ENCODE measurements at places on chromosomes 5 and 9. TPM values are rescaled to one million over a fixed set of nuclear protein-coding genes. Genes with fewer than 3 reads are reported as not detected.

IFNA21 gene
- not detected for total RNA-seq

REEP2 gene
- total RNA-seq: 18.3 TPM

TOR4A gene
- 1.2 TPM for total RNA-seq

LMBRD2 gene
- 9.9 TPM for total RNA-seq

FRMD3 gene
- 0.29 TPM for total RNA-seq

TNC gene
- 75.1 TPM for total RNA-seq

STC2 gene
- 334 TPM for total RNA-seq

ADAMTS16 gene
- not detected for total RNA-seq

FOXD4L5 gene
- 0.16 TPM for total RNA-seq

LCN15 gene
- not detected for total RNA-seq

IRX2 gene
- total RNA-seq: 17.1 TPM

DNA sequence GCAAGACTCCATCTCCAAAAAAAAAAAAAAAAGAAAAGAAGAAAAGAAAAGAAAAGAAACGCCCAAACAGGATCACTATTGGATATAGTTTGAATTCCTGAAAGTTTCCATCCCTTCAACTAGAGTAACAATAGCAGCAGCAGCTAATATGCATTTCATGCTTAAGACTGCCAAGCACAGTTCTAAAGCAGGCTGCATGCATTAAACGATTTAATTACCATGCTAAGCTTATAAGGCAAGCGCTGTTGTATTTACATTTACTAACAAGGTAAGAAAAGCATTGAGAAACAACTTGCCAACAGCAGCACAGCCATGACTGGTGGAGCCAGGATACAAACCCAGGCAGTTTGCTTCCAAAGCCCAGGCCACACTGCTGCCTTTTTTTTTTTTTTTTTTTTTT is 13.0 kb downstream of the TBC1D2 start:
- H3K4me1 ChIP-seq: peaks cover 21% of the 10 kb centered on the region
- no peak overlapping the region for H3K4me3 ChIP-seq
- DNase-seq: no peak
- H3K36me3 ChIP-seq: peaks cover 14% of the 10 kb centered on the region
- H3K27me3 ChIP-seq: no peaks in the 10 kb centered on the region
- no peak overlapping the region for H3K27ac ChIP-seq

DNA sequence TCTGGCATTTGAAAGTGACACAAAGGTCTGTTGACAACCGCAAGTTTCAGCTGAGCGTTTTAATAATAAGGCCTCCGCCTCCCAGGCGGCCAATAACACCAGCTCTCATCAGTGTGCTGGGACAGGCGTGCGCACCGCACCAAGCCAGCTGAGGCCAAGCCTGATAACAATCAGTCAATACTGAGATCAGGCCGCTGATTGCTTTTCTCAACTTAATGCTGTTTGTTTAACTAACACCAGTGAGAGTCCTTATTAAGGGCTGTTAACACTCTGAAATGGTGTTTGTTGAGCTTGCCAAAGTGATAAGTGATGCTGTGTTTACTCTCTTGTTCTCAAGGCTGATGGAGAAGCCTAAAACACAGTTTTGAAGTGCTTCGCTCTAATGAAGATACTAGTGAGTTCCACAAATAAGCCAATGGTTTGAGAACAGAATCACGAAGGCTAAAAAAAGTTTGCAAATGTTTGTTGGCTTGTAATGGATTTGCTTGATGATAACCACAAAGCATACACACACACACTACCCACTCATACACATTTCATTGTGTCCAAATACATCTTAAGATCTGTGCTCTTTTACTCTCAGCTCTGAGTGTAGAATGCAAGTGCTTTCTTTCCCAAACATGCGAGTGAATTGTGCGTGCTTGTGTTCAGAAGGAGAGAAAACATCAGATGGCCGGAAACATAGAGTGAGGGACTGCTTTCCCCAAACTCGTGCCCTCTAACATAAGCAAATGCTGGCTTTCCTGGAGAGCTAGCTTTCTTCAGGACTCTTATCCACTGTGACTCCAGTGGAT is 330.4 kb upstream of the KLF4 start:
- DNase-seq: no peak
- H3K27me3 ChIP-seq: peaks cover 16% of the 10 kb centered on the region
- H3K36me3 ChIP-seq: no peaks in the 10 kb centered on the region
- H3K27ac ChIP-seq: no peak overlapping the region
- H3K4me3 ChIP-seq: no peak overlapping the region

- H3K4me3 ChIP-seq: no peak overlapping the region
- DNase-seq: no peak
- no peaks in the 10 kb centered on the region for H3K36me3 ChIP-seq
- H3K4me1 ChIP-seq: peaks cover 30% of the 10 kb centered on the region
- no peak overlapping the region for H3K27ac ChIP-seq
- no peaks in the 10 kb centered on the region for H3K27me3 ChIP-seq
These were observed 174.0 kb downstream of the NR3C1 start for GRCh38 chr5:143229426-143229895.

DNA sequence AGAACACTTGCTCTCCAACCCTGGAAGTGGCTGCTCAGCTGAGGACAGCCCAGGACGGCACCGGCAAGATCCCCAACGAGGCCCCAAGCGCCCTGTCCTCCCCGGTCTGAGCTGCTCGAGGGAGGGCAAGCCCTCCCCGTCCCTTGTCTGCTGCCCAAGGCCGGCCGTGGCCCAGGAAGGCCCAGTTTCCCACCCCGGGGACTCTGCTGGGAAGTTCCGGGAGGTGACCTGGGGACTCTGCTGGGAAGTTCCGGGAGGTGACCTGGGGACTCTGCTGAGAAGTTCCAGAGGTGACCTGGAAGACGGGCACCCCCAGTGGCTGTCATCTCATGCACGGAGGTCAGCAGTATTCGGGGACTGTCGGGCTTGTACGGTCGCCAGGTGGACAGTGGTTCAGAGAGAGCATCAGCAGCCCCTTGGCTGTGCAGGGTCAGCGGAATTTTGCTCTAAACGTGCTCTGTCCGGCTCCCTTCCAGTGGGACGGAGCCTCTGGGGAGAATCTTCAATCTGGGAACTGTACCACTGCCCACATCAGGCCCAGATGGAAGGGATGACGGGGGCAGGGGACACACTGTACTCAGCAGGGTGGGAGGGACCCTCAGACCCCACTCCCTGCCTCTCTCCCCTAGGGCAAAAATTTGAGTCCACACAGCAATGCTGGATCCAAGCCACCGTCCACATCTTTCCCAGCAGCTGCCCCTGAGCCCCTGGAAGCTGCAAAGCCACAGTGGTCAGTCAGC is 7.2 kb downstream of the NACC2 start:
- peaks cover 58% of the 10 kb centered on the region for H3K4me1 ChIP-seq
- no peak overlapping the region for H3K27ac ChIP-seq
- H3K4me3 ChIP-seq: no peak overlapping the region
- H3K36me3 ChIP-seq: peaks cover under 1% of the 10 kb centered on the region

DNA sequence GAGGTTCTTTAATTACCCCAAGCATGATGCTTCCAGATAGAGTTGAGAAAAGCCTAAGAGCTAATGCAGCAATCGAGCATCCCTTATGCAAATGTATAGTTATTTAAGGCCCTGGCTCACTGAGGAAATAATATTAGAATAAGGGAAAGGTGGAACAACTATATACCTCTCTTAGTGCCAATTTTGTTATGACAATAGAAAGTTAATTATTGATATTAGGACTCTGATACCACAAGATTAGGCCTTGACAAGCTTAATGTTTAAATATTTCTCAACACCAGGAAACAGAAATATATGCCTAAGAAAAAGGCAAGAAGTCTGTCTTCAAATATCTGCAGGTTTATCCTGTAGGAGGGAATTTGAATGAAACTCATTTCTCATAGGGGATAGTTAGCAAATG is 371.0 kb downstream of the PRELID2 start:
- H3K36me3 ChIP-seq: no peaks in the 10 kb centered on the region
- no peak overlapping the region for H3K4me3 ChIP-seq
- H3K27me3 ChIP-seq: no peaks in the 10 kb centered on the region
- H3K4me1 ChIP-seq: no peaks in the 10 kb centered on the region
- DNase-seq: no peak

- no peak overlapping the region for H3K4me3 ChIP-seq
- no peaks in the 10 kb centered on the region for H3K4me1 ChIP-seq
- peaks cover 12% of the 10 kb centered on the region for H3K27me3 ChIP-seq
- no peak for DNase-seq
These were observed 83.0 kb upstream of the RANBP6 start for GRCh38 chr9:6098431-6098830.

GRCh38 chr9:135037521-135038250 is 49.8 kb upstream of the OLFM1 start:
- no peaks in the 10 kb centered on the region for H3K36me3 ChIP-seq
- H3K4me1 ChIP-seq: no peaks in the 10 kb centered on the region
- peak; percentile 77 for DNase-seq
- no peak overlapping the region for H3K4me3 ChIP-seq
- H3K27me3 ChIP-seq: peaks cover 8% of the 10 kb centered on the region

Measured in osteocyte (in vitro differentiated cells).